Activated naive CD8-positive, alpha-beta T cell treated with anti-CD3 and anti-CD28 coated beads for 36 hours (primary cell): ENCODE measurements at places on chromosomes 3 and 15.

GRCh38 chr15:95698230-95698629 lies 632.3 kb upstream of the NR2F2 start:
- DNase-seq: no peak

- no peak for DNase-seq
These were observed 83.1 kb upstream of the PLCL2 start for GRCh38 chr3:16801698-16802097.

GRCh38 chr3:108779496-108779895 lies 22.3 kb upstream of the RETNLB start:
- no peak for DNase-seq

DNA sequence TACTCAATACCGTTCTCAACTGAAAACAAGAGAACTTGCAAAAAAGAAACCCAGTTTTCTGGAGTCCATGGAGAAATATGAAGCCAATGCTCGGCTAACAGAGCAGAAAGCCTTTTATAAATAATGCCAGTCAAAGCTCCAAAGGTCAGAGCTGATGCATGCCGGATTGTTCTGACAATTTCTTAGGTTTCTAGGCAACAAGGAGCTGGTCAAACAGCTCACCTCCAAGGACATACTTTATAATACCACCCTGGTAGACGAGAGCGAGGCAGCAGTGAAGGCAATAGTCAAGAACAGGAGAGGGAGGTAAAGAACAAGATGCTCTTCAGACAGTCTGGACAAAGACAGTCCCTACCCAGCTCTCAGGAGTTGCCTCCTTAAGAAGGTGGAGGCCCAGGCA lies 111.1 kb downstream of the UBE3A start:
- DNase-seq: no peak

DNA sequence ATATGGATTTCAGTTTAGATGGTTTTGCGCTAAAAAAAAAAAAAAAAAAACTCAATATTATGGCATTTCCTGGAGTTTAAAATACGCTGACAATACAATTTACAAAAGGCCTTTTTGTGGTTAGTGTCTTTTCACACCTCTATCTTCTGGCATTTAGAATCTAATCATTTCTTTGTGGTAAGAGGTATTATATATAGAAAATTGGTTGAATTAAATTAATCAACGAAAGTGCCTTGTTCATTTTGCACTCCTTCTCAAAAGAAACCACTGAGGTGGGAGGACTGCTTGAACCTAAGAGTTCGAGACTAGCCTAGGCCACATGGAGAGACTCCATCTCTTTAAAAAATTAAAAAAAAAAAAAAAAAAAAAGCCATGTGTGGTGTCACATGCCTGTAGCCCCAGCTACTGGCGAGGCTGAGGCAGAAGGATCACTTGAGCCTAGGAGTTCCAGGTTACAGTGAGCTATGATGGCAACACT lies 90.0 kb upstream of the ICE2 start:
- DNase-seq: no peak
